ENCODE measurements at places on chromosomes 7 and 10. TPM values are rescaled to one million over a fixed set of nuclear protein-coding genes. Genes with fewer than 3 reads are reported as not detected.

GRCh38 chr10:112983444-112984056 lies 33.5 kb downstream of the TCF7L2 start:
- no peak for DNase-seq

GRCh38 chr10:96711048-96711728 lies 9.1 kb downstream of the PIK3AP1 start:
- no peak for DNase-seq

Gene UPK3BL2
- 18.4 TPM for polyA plus RNA-seq

GRCh38 chr7:48832303-48832845 lies 92.0 kb upstream of the CDC14C start:
- DNase-seq, result no peak

DNA sequence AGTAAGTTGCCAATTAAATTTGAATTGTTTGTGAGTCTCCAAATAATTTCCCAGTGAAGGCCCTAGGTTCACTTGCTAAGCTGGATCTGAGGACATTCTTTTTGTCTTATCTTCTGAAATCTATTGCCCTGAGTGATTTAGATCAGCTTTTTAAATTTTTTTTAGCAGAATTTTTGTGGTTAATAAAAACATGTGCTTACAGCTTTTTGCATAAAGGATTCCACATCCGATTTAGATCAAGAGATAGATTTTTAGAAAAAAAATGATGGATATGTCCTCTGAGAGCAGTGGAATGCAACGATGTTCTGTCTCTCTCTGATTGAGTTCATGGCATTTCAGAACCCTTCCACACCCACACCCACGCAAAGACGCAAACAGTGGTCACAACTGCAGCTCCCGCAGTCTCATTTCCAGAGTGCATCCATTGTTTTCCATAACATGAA lies 358.8 kb downstream of the SUGCT start:
- no peak for DNase-seq

Gene ZC3HAV1L
- polyA plus RNA-seq, result 16.2 TPM

- DNase-seq, result no peak
Observed at GRCh38 chr7:103640031-103640779, 194.2 kb upstream of the SLC26A5 start.

DNA sequence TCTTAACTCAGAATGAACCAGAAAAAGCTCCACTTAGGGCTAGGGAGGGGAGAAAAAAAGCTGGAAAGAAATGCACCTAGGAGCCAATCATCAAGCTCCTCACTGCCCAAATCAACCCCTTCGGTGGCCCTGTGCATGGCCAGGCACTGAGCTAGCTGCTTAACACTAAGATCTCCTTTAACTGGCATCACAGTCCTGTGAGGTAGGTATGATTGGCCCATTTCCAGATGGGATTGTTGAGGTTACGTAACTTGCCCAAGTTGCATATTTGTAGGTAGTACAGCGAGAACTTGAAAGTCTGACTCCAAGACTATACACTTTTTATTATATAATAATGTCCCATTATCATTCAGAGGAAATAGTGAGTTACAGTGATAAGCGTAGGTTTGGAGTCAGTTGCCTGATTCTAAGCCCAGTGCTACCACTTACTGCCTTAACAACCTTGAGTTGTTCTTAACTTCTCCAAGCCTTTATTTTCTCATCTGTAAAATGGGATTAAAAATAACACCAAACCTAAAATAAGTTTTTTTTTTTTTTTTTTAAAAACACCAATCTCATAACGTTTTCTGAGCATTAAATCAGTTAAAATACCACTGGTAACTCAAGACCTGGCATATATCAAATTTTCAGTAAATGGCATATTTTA lies 37.2 kb upstream of the ACSL5 start:
- DNase-seq, result no peak

- DNase-seq, result no peak
Observed at GRCh38 chr10:76463111-76463510, 1031.7 kb downstream of the LRMDA start.

GRCh38 chr7:129362496-129362895 lies 71.7 kb upstream of the STRIP2 start:
- no peak for DNase-seq

DNA sequence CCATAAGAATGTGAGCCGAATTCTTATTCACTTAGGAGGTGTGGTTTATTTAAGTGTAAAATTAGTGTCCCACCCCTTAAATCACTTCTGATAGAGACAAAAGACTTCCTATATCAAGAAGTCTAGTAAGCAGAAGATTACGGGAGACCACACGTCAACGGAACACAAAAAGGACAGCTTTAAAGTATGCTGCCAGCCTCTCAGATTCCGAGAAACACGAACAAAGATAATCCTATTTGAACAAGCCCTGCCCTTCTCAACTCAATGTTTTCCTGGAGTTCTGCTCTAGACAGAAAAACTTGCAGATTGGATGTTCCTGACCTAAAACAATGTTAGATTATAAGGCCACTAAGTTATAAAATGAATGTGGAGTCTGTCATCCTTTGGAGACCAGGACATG lies 4.9 kb upstream of the MCU start:
- DNase-seq, result no peak

Gene IDE
- 15.0 TPM for polyA plus RNA-seq

GRCh38 chr7:108103558-108104298 lies 26.4 kb downstream of the LAMB4 start:
- DNase-seq, result no peak

Data from hindlimb muscle (tissue), 1 donor.